ENCODE measurements at places on chromosomes 16 and 17.

DNA sequence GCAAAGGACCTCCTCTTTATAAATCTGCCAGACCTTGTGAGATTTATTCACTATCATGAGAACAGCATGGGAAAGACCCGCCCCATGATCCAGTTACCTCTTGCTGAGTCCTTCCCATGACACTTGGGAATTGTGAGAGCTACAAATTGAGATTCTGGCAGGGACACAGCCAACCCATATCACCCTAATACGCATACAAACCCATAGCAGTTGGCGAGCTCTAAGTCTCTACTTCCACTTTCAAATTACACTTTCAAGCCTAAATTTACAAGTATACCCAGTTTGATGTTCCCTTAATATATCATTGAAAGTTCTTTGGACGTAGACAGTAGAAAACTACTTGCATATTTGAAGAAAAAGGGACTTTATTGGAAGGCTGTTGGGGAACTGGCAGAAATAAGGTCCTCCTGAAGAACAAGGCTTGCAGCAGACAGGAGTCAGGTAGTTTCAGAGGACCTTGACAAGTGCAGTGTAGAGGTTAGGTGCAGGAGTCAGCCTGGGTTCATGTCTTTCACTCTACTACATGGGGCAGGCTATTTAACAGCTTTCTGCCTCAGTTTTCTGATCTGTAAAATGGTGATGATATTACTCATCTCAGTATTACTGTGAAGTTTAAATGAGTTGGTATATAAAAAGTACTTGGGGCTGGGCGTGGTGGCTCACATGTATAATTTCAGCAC lies 107.9 kb upstream of the EEF2KMT start:
- DNase-seq = no peak

DNA sequence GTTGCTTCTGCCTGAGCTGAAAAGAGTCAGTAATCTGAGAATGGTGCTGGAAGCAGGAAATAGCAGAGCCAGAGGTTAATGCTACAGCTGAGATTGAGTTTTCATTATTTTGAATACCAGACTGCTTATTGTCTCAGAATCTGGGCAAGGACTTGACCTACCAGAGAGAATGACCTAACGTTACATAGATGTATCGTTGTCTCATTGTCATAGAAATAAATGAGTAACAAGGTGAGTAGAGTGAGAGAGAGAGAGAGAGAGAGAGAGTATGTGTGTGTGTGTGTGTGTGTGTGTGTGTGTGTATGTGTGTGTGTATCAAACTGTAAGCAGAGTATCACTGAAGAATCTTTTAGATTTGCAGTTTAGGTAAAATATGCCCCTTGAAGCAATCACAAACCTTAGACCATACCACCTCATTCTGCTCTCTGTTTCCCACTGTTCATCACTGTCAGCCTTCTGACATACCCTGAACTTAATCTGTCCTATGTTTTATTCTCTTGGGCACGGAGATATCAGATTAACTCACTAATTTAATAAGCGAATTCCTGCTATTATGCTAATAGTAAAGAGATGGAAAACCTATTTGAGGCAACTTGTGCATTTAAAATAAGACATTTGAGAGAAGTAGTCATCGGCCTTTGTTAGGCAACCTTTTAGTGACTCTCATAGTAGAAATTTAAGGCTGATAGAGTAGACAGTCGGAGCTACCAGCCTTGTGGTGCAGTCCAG lies 87.8 kb downstream of the CYB561 start:
- no peak for DNase-seq

DNA sequence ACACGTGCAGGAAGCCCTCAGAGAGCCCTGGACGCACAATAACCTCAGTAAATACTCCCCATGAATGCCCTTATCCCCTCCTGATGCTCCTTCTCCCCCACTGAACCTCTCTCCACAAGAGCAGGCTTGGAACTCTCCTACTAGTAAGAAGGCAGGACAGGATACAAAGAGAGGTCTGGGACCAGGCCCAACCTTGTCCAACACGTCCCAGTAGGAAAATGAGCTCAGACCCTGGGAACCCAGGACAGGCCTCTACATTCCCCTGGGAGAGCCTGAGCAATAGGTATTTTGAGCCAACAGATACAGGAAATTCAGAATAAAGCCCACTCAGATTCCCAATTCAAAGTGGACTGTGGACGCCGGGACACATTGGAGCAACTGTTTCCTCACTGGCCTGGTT lies 19.2 kb downstream of the ZNF423 start:
- DNase-seq = no peak

GRCh38 chr17:75049706-75050105 lies 2.7 kb downstream of the KCTD2 start:
- DNase-seq = no peak

DNA sequence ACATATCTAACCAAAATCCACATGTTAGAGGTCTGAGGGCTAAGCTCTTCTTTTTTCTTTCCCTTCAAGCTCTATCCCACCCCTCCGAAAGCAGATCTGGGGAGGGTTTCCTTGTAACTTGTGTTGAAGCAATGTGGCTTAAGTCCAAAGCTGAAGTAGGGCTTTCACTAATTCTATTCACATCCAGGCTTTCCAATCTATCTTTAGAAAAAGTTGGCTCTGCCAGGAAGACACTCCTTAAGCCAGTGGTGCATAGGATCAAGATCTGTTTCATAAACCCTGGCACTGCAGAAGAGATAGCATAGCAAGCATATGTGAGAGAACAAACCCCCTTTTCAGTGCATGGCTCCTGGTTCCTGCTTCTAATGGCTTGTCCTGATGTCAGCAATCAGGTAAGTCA lies 34.9 kb upstream of the DHX40 start:
- DNase-seq = no peak

DNA sequence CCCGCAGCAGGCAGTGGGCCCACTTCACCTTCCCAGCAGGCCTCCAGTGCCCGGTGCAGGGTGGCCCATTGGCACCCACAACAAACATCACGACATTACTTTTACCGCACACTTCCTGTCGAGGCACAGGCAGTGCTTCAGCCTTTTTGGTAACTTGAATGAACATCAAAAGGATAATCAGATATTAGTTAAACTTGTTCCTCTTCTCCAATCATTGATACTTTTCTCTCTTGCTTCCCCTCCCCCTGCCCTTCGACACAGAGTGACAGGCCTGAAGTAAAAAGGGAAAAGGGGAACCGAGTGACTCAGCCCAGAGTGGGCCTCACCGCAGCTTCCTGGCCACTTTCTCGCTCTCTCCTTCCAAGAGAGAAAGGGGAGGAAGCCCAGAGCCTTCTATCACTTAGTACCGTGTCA lies 507.0 kb downstream of the MAF start:
- DNase-seq = no peak

GRCh38 chr17:59846394-59847165 lies 46.2 kb downstream of the TUBD1 start:
- peak; percentile 40 for DNase-seq

All from NCI-H446 (cell line).